ENCODE measurements at places on chromosomes 11 and 22. TPM values are rescaled to one million over a fixed set of nuclear protein-coding genes. Genes with fewer than 3 reads are reported as not detected.

GRCh38 chr11:63839508-63840355 is 822 bp downstream of the MARK2 start:
- peak overlapping the region; percentile 87 for H3K27ac ChIP-seq
- DNase-seq = peak; percentile 59
- H3K4me3 ChIP-seq = peak overlapping the region; percentile 97
- H3K4me1 ChIP-seq = peaks cover 56% of the 10 kb centered on the region
- H3K27me3 ChIP-seq = no peaks in the 10 kb centered on the region

DNA sequence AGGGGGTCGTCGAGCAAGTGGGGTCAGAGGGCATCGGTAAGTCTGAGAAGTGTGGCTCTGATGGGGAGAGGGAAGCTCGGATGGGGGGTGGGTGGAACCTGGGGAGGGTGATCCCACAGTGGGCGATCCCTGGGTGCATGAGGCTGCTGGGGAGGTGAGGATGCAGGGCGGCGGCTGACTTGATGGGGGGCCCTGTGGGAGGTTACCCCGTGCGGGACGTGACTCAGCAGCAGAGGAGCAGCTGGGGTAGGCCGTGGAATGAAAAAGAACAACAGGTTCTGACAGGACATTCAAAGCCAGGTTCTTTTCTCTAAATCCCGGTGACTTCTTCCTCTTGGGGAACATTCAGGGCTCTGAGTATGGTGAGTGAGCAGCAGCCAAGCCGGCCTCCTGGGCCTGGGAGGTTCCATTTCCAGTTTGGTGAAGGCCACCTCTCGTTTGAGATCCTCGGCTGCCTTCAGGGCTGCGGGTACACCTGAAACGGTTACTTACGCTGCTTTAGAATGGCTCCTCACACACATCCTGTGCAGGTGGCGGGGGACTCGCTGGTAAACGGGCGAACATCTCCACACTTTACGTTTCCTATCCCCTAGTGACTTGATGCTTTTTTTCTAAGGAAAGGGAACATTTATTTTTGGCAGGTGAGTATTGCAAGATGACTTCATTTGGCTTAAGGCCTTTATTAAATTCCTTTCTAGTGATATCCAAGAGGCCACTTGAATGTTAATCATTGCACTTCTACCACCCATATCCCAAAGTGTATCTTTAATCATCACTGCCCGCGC is 278.2 kb downstream of the TBC1D22A start:
- H3K36me3 ChIP-seq = peaks cover 2% of the 10 kb centered on the region
- DNase-seq = no peak
- H3K27me3 ChIP-seq = no peaks in the 10 kb centered on the region
- H3K4me3 ChIP-seq = no peak overlapping the region

DNA sequence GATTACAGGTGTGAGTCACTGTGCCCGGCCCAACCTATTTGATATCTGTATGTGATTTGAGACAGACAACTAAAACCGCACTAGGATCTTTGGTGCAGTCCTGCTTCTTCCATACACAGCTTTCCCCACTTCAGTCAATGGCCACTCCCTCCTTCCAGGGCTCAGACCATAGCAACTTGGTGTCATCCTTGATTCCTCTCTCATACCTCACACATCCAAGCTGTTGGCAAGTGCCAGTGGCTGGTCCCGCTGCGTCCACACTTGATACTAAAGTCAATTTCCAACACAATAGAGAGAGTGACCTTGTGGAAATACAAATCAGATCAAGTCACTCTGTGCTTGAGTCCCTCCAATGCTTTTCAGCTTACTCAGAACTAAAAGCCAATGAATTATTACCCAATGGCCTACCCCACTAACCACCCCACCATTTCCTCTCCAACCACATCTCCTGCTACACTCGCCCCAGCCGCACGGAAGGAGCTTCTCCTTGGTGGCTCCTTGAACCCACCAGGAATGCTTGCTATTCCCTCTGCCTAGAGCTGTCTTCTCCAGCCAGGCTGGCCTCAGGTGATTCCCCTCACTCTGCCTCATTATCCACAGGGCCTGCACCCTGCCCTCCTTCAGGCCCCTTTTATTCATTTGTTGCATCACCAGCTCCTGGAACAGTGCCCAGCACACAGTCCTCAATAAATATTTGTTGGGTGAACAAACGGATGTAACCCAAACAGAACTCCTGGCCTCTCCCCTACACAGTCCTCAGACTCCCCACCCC is 12.9 kb downstream of the ABTB2 start:
- H3K27me3 ChIP-seq = no peaks in the 10 kb centered on the region
- no peak overlapping the region for H3K4me3 ChIP-seq
- no peaks in the 10 kb centered on the region for H3K4me1 ChIP-seq
- H3K27ac ChIP-seq = no peak overlapping the region
- no peaks in the 10 kb centered on the region for H3K36me3 ChIP-seq

- H3K4me1 ChIP-seq = no peaks in the 10 kb centered on the region
- no peak overlapping the region for H3K27ac ChIP-seq
- DNase-seq = no peak
- no peak overlapping the region for H3K4me3 ChIP-seq
- H3K36me3 ChIP-seq = peaks cover 2% of the 10 kb centered on the region
Observed at GRCh38 chr22:17964156-17964555, 60.2 kb downstream of the MICAL3 start.

DNA sequence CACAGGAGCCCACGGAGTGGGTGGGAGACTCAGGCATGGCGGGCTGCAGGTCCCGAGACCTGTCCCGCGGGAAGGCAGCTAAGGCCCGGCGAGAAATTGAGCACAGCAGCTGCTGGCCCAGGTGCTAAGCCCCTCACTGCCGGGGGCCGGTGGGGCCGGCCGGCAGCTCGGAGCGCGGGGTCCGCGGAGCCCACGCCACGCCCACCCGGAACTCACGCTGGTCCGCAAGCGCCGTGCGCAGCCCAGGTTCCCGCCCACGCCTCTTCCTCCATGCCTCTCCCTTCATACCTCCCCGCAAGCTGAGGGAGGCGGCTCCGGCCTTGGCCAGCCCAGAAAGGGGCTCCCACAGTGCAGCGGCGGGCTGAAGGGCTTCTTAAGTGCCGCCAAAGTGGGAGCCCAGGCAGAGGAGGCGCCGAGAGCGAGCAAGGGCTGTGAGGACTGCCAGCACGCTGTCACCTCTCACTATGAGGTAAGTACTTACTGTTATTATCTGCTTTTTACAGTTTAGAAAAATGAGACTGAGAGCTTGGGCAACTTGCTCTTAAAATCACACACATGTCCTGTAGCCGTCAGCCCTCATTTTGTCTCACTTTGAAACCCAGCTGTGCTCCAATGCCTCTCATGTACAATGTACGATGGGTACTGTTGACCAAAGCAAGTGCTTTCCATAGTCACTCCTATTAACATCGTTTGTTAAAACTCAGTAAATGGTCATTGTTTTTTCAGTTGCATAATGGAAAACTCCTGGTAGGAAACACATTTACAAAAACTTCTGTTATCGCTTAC is 12.2 kb upstream of the OR10D3 start:
- no peak for DNase-seq
- no peak overlapping the region for H3K4me3 ChIP-seq
- H3K27me3 ChIP-seq = peaks cover 10% of the 10 kb centered on the region
- H3K27ac ChIP-seq = no peak overlapping the region
- no peaks in the 10 kb centered on the region for H3K4me1 ChIP-seq

DNA sequence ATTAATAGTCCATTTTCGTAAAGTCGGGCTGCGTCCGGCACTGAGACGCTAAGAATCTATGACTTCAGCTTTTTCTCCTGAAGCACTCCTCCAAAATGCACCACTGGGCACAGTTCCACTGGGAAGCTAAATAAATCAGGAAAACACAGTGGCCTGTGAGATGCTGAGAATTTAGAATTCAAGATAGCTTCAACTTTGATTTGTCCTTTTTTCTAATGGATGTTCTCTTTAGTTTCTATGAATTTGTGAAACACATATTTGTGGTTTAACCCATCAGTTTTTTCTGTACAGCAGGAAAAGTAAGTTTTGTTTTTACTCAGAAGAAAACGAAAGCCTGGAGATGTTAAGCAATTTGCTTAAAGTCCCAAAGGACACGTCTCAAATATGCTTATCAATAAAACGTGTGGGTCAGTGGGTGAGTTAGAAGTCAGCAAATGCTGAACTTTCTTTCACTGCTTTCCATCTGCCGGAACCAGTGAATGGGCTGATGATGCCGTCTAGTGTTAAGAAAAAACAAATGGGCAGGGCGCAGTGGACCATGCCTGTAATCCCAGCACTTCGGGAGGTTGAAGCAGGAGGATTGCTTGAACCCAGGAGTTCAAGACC is 40.7 kb upstream of the CLMP start:
- H3K36me3 ChIP-seq = no peaks in the 10 kb centered on the region
- no peaks in the 10 kb centered on the region for H3K27me3 ChIP-seq
- H3K4me3 ChIP-seq = no peak overlapping the region
- DNase-seq = no peak

GRCh38 chr11:123065621-123066020 is 3.7 kb upstream of the HSPA8 start:
- peak overlapping the region; percentile 5 for H3K4me3 ChIP-seq
- H3K27me3 ChIP-seq = no peaks in the 10 kb centered on the region
- H3K36me3 ChIP-seq = peaks cover 28% of the 10 kb centered on the region
- H3K4me1 ChIP-seq = peaks cover 41% of the 10 kb centered on the region

- no peak overlapping the region for H3K4me3 ChIP-seq
- H3K4me1 ChIP-seq = no peaks in the 10 kb centered on the region
- DNase-seq = no peak
- peaks cover 3% of the 10 kb centered on the region for H3K27me3 ChIP-seq
Observed at GRCh38 chr11:117861151-117862018, 15.1 kb downstream of the FXYD6 start.

- no peak overlapping the region for H3K4me3 ChIP-seq
- DNase-seq = no peak
- no peaks in the 10 kb centered on the region for H3K36me3 ChIP-seq
- no peak overlapping the region for H3K27ac ChIP-seq
- no peaks in the 10 kb centered on the region for H3K27me3 ChIP-seq
Observed at GRCh38 chr11:3631331-3631730, 10.5 kb downstream of the ART5 start.

- H3K36me3 ChIP-seq = peaks cover 47% of the 10 kb centered on the region
- no peak for DNase-seq
- H3K27me3 ChIP-seq = no peaks in the 10 kb centered on the region
- H3K4me3 ChIP-seq = no peak overlapping the region
- H3K4me1 ChIP-seq = no peaks in the 10 kb centered on the region
Observed at GRCh38 chr11:44145011-44145775, 49.7 kb downstream of the EXT2 start.

DNA sequence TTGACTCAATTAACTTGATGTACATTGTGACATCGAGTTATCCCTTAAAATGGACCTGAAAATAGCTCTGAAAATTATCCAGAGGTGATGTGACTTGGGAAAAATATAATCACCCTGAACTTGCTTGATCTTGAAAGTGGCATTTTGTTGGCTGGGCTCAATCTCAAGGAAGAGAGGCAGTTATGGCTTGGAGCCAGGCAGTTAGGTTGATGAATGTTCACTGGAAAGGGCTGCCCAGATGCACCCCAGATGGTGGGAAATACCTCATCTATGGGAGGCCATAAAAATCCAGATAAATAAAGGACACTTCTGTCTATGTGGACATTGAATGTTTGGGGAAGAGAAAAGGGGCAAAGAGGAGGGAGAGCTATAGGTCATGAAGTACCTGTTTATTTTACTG is 55.7 kb upstream of the OR5AN1 start:
- peaks cover 19% of the 10 kb centered on the region for H3K27me3 ChIP-seq
- H3K36me3 ChIP-seq = no peaks in the 10 kb centered on the region
- no peak for DNase-seq
- no peaks in the 10 kb centered on the region for H3K4me1 ChIP-seq
- H3K27ac ChIP-seq = no peak overlapping the region
- no peak overlapping the region for H3K4me3 ChIP-seq

DNA sequence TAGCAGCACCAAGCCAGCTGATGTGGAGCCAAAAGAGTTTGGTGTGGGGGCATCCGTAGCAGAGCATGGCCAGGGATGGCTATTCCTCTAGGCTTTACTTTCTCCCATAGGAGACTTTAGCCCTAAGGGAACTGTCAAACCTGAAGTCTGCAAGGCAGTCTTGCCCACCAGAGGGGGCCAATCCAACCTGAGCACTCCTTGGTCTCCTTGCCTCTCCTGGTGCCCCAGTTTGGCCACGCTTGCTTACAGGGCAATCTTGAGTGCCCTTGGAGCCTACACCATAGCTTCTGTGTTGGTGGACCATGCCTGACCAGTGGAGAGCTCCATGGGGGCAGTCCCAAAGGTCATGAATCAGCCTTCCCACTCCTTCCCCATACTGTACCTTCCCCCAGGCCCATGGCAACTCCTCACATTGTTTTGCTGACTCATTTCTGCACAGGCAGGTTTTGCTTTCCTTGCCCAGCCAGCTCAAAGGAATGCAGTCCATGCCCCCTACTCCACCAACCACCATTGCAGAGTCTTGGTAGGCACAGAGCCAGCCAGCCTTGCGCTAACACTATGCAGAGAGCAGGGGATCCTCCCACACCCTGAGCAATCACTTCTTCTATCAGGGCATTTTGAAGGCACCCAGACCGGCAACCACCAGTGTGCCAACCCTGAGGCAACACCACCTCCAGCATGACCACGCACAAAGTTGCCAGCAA is 1421.2 kb upstream of the RAG2 start:
- no peaks in the 10 kb centered on the region for H3K27me3 ChIP-seq
- no peaks in the 10 kb centered on the region for H3K36me3 ChIP-seq
- no peaks in the 10 kb centered on the region for H3K4me1 ChIP-seq
- DNase-seq = no peak
- no peak overlapping the region for H3K27ac ChIP-seq
- H3K4me3 ChIP-seq = no peak overlapping the region

DNA sequence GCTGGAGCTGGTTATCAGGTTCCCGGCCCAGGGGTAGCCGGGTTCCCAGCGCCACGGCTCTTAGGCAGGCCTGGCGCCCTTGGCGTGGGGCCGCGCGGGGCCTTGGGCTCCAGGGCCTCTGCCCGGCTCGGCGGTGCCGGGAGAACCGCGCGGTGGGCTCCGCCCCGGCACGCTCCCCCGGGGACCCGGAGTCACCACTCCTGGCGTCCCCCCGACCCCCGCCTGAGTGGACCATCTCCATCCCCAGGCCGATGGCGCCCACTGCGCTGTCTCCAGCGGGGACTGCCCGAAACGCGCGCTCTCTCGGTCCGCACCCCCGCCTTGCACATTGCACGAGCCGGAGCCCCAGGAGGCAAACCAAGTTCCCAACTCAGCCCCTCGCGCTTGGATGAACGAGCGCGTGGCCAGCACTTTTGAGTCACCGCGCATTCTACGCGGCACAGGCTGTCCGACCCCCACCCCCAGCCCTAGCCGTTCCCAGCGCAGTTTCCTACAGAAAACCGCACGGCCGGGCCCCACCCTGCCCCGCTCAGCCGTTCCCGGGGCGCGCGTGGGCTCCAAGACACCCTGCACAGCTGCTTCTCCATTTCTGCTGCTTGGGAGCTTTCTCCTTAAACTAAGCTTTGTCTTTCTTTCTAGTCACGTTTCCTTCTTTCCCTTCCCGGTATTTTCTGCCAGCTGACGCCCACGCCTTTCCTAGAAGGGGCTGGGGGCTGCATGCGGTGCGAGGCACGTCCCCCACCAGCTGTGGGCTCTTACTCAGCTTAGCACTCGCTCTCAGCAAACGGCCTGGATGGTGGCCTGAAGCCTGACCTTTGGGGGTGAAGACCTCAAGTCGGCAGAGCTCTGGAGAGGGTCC is 650 bp upstream of the CHID1 start:
- H3K27ac ChIP-seq = peak overlapping the region; percentile 88
- H3K4me3 ChIP-seq = peak overlapping the region; percentile 80
- H3K36me3 ChIP-seq = peaks cover 10% of the 10 kb centered on the region

Gene YPEL1
- total RNA-seq = 1.0 TPM

Gene ARHGAP32
- 8.1 TPM for total RNA-seq

Gene OR52H1
- total RNA-seq = not detected

Gene GGTLC3
- not detected for total RNA-seq

Gene INPP5J
- 0.11 TPM for total RNA-seq

Gene DUSP8
- 1.3 TPM for total RNA-seq

Gene MISFA
- 3.0 TPM for total RNA-seq

Gene JAML
- 168 TPM for total RNA-seq

Gene C11orf16
- total RNA-seq = not detected

Gene MRGPRX3
- total RNA-seq = not detected

Gene C11orf52
- not detected for total RNA-seq

Gene SLC22A25
- not detected for total RNA-seq

Gene UBQLNL
- total RNA-seq = 0.14 TPM

Measured in activated CD4-positive, alpha-beta T cell treated with anti-CD3 and anti-CD28 coated beads for 36 hours (primary cell).